ENCODE measurements at places on chromosomes 5 and 9. TPM values are rescaled to one million over a fixed set of nuclear protein-coding genes. Genes with fewer than 3 reads are reported as not detected.

DNA sequence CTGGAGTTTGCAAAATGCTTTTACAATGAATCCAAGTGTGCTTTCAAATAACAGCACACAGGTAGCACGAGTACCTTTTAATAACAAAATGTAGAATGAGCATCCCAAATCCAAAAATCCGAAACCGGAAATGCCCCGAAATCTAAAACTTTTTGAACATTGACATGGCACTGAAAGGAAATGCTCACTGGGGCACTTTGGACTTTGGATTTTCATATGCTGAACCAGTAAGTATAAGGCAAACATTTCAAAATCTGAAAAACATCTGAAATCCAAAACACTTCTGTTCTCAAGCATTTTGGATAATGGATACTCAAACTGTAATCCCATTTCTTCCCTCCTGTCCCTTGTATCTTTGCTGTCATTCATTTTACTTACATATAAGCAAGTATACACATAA lies 50.1 kb downstream of the GCNT4 start:
- DNase-seq: no peak

The RPL7A gene
- total RNA-seq: 1,213 TPM

DNA sequence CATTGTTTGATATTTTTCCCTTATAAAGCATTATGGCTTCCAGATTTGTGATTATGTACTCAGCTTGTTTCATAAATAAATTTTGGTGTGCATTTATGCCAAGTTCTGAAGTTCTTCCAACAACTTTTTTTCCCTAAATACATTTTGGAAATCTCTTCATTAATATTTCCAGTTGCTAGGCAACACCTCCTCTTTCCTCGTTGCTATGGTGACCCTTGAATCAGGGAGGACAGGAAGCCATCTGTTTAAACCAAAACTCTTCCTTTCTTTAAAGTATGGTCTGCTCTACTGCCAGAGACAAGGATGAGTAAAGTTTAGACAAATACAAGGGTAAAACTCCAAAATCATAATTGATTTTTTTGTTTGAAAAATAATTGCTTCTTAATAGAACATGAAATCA lies 779.3 kb downstream of the CDH9 start:
- no peak for DNase-seq

DNA sequence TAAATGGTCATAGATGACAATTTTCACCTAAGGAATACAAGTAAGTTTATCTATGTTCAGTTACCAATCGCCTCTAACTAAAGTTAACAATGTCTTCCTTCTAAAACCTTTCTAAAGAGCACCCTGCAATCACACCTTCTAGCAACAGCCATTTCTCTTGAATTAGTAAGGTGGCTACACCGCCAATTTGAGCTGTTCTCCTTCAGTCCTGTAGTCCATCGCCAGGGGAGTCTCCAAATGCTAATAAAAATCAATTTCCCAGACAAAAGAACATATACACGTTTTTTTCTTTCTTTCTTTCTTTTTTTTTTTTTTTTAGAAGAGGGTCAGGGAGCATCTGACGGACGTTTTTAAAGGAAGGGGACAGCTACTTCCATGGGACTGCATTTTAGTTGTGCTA lies 729 bp upstream of the RORB start:
- DNase-seq: peak; percentile 1

DNA sequence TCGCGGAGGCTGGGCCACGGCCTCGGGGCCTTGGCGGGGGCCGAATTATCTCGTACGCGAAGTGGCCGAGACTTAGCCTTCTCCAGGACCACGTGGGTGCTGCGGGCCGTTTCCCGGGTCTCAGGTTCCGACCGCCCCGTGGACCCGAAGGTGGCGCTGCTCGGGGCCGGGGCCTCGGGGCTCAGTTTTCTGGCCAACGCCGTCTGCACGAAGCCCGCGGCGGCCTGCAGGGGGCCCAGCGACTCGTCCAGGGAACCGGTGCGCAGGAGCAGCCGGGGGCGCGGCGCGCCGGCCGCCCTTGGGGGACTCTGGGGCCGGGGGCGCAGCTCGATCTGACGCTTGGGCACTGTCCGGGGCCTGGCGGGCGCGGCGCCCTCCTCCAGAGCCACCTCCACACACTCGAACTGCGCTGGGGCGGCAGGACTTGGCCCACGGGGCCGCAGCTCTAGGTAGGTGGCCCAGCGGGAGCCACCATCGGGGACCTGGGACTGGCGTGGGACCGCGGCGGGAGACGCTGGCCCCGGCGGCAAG lies 716 bp downstream of the PROB1 start:
- DNase-seq: no peak

The RANBP3L gene
- total RNA-seq: 0.46 TPM

- DNase-seq: no peak
Measured at GRCh38 chr5:1227667-1228066, 2.5 kb downstream of the SLC6A18 start.

- DNase-seq: peak; percentile 16
Measured at GRCh38 chr9:35666045-35666444, 1.1 kb upstream of the ARHGEF39 start.

DNA sequence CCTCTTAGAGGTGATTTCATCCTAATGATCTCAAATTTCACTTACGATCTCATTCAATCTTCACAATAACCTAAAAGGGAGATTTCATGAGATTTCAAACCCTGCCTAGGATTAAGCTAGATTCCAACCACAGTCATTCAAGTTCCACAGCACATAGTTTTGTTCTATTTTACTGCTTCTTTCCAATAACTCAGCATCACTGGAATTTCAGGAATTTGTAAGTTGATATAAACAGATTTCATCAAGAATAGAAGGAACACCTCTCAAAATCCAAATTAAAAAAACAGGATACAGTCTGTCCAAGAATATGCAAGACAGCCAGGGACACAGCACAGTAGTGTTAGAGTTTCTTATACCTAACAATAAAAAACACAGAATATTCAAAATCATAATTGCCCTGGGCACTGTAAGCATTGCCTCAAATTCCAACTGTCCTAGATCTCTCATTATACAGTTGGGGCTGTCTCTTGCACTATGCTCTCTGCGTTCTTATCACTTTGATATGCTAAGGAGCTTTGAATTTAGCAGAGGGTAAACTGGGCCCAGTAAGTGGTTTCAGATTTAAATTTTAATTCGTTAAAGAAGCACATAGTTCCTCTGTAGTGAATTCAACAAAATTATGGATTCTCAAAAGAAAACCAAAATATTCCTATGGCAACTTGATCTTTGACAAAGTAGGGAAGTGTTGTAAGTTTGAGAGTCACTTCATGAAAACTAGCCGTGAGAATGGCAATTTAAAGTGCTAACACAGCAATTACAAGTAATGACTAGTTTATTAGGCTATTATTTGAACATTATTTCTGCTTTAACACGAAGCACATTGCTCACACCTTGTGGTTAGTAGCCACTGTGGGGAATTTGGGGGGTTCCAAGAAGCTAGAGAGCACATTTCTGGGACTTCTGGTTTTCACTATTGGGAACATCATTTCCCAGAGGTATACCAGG lies 478.6 kb upstream of the C9orf72 start:
- DNase-seq: peak; percentile 22

GRCh38 chr5:55136521-55136920 lies 23.4 kb upstream of the GPX8 start:
- no peak for DNase-seq

The CBY3 gene
- not detected for total RNA-seq

DNA sequence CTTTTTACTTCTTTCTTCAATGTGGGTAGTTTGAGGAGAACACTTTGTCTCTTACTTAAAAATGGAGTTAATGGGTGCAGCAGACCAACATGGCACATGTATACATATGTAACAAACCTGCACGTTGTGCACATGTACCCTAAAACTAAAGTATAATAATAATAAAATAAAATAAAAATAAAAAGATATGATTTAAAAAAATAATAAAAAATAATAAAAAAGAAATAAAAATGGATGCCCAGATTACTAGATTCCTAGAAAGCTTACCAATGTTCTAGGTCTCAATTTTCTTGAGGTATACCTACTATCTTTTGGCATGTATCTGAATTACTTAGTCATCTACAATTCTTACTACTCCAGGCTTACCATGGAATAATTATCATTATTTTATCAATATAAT lies 2001.6 kb upstream of the CDH9 start:
- DNase-seq: no peak

Measured in astrocyte (in vitro differentiated cells and primary cell).